ENCODE measurements at places on chromosomes 1 and 21. TPM values are rescaled to one million over a fixed set of nuclear protein-coding genes. Genes with fewer than 3 reads are reported as not detected.

- DNase-seq = no peak
Observed at GRCh38 chr21:17699524-17700189, 87.0 kb upstream of the BTG3 start.

GRCh38 chr1:92459871-92460320 is 26.8 kb downstream of the GFI1 start:
- DNase-seq = no peak

NCMAP gene
- 0.80 TPM for total RNA-seq

GRCh38 chr21:45309069-45309986 is 21.6 kb upstream of the POFUT2 start:
- DNase-seq = no peak

GRCh38 chr1:53945183-53945432 is 391 bp downstream of the IFT25 start:
- no peak for DNase-seq

GRCh38 chr21:29289317-29289716 is 9.4 kb upstream of the BACH1 start:
- no peak for DNase-seq

MX2 gene
- 0.12 TPM for total RNA-seq

- no peak for DNase-seq
Observed at GRCh38 chr1:90919190-90919719, 102.6 kb downstream of the ZNF644 start.

- DNase-seq = no peak
Observed at GRCh38 chr1:1234180-1234808, 2.3 kb downstream of the B3GALT6 start.

DNA sequence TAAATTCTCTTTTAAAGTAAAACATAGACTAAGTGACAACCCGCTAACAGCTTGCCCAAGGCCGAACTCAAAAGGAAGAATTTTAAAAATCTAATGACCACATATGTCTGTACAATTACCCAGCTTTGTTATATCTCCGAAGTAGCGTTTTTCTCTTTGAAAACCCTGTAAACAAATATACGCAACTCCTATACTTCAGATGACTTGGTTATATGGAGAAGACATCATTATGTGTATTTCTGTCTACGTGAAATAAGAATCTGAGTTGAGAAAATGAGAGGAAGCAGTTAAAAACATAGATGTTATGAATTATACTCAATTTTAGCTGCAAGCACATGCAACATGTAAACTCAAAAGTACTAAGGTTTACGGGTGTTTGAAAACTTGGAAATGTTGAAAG is 2.0 kb downstream of the PBX1 start:
- peak; percentile 36 for DNase-seq

CHAF1B gene
- total RNA-seq = 21.8 TPM

GRCh38 chr1:230255116-230255515 is 171.0 kb downstream of the PGBD5 start:
- no peak for DNase-seq

INTS11 gene
- 58.7 TPM for total RNA-seq

C1orf105 gene
- not detected for total RNA-seq

- DNase-seq = no peak
Observed at GRCh38 chr1:190940951-190941350, 463.3 kb upstream of the BRINP3 start.

- DNase-seq = no peak
Observed at GRCh38 chr1:235648407-235648907, 1.1 kb downstream of the GNG4 start.

PLXNA2 gene
- 5.7 TPM for total RNA-seq

DNA sequence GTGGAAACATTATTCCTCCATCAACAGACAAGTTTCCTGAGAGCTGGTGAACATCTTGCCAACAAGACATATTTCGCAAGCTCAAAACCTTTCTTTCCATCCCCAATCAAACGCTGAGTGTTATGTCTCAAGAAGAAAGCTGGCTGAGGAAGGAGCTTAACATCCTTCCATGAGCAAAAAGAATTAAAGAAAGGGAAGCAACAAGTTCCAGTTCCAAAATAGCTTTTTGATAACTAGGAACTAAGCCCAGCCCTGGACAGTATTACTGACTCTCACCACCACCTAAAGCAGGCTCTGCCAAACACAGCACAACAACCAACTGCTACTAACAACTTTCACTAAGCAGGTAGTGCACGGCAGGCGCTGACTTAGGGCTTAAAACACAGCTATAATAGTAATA is 50.2 kb downstream of the CAPZB start:
- no peak for DNase-seq

LINGO4 gene
- total RNA-seq = not detected

- DNase-seq = no peak
Observed at GRCh38 chr1:112309499-112309898, 86.5 kb upstream of the CTTNBP2NL start.

NUP210L gene
- total RNA-seq = not detected

DNA sequence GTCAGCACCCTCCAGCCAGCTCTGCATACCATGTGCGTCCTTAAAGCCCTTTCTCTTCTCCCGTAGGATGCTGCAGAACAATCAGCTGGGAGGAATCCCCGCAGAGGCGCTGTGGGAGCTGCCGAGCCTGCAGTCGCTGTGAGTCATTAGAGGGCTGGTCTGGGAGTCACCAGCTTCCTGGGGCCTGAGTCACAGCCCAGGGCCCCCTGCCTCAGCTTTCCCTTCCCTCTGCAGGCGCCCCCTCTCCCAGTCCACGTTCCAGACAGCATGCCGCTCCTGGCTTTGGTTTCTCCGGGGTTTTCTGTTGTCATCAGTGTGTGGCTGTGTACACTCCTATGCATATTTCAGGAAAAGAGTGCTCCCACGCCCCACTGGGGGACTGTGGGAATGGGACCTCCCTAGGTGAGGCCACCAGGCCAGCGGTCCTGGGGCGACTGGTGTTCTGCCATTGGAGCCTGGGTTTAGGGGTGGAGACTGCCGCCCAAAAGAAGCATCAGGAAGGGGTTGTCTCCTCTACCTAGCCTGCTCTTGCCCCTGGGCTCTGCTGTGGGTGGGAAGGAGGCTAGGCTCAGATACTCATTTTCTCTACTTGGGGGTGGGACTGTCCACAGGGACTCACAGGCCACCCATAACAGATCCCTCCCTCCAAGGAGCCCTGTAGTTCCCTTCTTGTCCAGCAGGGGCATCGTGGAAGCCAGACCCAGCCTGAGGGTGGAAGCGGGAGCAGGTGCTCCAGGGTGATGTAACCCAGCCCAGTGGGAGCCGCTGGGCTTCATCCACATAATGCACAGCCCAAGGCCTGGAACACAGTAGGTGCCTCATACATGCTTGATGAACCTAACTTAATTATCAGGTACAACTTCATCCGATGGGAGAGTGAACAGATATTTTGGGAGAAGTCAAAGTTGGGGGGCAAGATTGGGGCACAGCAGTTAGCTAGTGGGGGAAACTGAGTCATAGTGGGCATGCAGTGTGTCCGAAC is 42.5 kb downstream of the LGR6 start:
- peak; percentile 36 for DNase-seq

DNA sequence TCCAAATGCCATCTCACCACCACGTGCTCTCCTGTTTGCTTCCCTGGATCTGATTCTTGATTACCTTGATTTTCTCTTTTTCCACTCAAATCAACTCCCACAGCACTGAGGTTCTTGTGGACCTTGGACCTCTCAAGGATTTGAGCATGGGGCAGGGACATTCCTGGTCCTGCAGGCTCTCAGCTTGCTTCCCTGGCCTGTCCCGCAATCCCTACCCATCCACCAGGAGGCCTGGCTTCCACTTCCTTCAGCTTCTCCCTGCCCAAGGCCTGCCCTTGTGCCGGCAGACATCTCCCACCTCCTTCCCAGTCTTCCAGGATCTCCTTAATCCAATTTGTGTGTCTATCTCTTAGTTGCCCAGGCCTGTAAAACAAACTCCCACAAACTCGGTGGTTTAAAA is 21.6 kb downstream of the PLA2G2A start:
- DNase-seq = no peak

EPHA10 gene
- under 0.01 TPM for total RNA-seq

GRCh38 chr1:53792806-53793205 is 45.3 kb downstream of the NDC1 start:
- no peak for DNase-seq

DNA sequence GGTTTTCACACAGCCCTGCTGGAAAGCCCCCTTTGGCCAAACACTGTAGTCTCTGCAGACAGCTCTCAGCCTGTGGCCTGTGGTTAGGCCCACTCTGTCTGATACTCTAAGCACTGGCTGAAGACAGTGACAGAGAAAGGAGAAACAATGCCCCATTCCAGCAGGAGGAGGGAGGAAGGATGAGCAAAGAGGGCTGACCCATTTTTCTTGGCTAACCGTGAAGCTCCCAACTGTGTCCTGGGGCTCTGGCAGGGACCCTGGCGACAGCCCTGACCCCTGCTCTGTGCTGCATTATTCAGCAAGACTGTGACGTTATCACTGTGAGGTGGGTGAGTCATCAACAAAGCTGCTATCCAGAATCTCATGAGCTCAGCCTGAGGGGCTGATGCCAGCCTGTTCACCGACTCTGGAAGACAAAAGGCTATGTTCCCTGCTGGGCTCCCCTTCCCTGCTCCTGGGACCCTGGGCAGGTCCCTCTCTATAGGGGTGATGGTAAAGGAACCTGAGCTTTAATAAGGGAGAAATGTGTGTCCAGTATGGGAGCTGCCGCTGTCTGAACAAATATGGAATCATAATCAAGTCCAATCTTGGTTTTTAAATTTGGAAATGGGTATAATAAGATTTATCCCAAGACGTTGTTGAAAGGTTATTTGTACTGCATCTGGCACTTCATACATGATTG is 107.0 kb downstream of the RHOU start:
- peak; percentile 68 for DNase-seq

GRCh38 chr1:204084247-204084772 is 11.4 kb downstream of the SOX13 start:
- DNase-seq = no peak

SLC2A5 gene
- not detected for total RNA-seq

SPRR2G gene
- total RNA-seq = not detected

- DNase-seq = no peak
Observed at GRCh38 chr1:105204836-105205371, 1455.2 kb downstream of the AMY1C start.

DNA sequence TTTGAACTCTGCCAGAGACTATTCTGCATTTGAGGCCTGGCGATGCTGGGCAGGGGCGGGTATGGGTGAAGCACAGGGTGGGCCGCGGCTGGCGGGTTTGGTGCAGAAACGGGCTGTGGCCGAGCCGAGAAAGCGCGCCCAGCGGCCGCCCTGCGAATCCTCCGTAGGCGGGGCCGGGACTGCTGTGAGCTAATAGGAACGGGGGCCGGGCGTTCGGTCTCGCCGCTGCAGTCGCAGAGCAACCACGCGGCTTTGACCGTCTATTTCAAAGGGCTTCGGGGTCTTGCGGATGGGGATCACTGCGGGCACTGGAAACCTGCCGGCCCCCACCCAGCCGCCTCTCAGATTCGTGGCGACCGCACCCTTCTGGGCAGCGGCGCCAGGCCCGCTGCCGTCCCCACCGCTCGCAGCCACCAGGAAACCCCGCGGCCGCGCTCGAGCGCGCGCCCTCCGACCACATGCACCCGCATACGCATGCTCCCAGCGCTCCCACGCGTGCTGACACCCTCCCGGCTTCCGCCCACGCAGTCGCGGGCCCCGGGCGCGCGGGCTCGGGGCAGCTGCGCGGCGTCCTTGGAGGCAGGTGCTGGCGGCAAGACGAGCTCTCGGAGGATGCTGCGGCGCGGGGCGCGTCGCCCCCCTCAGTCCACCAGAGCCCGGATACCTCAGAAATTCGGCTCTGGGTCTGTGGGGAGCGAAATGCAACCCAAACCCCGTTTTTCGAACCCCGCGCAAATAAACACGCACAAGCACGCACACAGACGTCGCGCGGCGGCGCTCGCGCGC is 32.6 kb downstream of the DNTTIP2 start:
- DNase-seq = no peak

GRCh38 chr1:68372487-68372886 is 77.3 kb downstream of the RPE65 start:
- DNase-seq = no peak
